Head of caudate nucleus (tissue), 42 donors: ENCODE measurements at places on chromosomes 5 and 9.

DNA sequence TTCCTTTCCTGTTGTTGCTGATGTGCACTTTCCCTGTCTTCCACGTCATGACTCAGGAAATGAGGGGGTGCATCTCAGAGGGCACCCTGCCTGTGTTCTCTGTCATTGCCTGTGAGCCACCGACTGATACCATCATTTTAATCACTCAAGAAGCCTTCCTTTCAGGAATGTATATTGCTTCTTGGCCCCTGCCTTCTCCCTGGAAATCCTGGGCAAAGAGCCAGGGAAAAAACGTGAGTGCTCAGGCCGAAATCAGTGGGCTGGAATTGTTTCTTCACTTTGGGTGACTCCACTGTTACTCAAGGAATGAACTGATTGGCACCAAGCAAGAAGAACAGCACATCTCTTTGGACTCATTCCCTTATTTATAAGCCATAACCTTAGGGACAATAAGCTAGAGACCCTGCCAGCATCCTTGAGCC lies 126.1 kb downstream of the SNX18 start:
- DNase-seq, result no peak

DNA sequence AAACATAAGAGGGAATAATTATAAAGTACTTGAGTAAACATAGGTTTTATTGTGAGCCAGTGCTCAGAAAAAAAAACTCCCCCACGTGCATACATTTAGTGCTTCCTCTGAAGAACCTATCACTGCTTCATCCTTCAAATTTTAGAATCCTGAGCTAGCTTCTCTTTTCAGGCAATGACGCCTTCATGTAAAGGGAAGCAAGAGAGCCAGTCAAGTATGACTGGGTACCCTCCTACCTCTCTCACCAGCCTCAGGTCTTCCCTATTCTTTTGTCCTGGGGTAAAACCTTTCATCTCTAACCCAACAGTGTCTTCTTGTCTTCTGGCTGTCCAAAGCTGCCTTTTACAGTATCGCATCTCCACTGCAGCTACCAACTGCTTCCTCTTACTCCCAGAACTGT lies 32.0 kb downstream of the PLPP1 start:
- no peak for DNase-seq

GRCh38 chr5:56422076-56422762 lies 189.1 kb upstream of the ANKRD55 start:
- DNase-seq, result no peak

DNA sequence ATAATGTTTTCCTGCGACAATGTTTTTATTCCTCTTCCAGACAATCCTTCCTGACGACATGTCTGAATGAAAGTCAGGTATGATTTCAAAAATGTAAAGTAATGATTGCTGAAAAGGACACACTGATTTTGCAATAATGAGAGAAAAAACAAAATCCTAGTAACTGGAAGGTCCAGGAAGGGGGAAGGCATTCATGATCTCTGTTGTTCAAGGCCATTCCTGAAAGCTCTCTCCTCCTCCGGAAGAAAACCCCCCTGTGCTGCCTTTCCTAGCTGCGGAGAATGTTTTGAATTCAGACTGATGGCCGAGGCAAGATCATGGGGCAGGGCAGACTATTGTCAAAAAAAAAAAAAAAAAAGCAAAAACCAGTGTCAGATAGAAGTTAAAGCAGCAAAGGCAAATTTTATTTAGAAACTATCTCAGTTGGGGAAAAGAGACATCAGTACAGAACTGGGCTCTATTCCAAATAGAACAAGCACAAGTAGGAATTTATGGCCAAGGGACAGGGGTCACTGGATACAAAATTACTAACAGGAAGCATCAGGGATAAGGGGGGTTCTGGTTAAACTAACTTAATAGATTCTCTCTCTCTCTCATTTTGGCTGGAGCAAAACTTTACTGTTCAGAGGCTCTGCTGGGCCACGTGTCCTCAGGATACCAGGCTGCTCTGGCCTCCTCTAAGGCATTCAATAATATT lies 36.5 kb upstream of the CTSV start:
- no peak for DNase-seq

GRCh38 chr5:76960004-76960625 lies 7.3 kb downstream of the CRHBP start:
- DNase-seq, result no peak
